ENCODE measurements at places on chromosomes 1 and 21. TPM values are rescaled to one million over a fixed set of nuclear protein-coding genes. Genes with fewer than 3 reads are reported as not detected.

Gene VCAM1
- polyA plus RNA-seq, result 0.47 TPM

Gene ZNHIT6
- polyA plus RNA-seq, result 9.3 TPM

Gene S100A14
- polyA plus RNA-seq, result 2,532 TPM

Gene OLIG2
- not detected for polyA plus RNA-seq

Gene TMPRSS15
- polyA plus RNA-seq, result not detected

Gene NCSTN
- polyA plus RNA-seq, result 34.2 TPM

Gene TRIM46
- polyA plus RNA-seq, result 0.19 TPM
